Cardiac muscle cell (in vitro differentiated cells and primary cell): ENCODE measurements at places on chromosomes 16 and 17. TPM values are rescaled to one million over a fixed set of nuclear protein-coding genes. Genes with fewer than 3 reads are reported as not detected.

The MGAT5B gene
- 0.48 and 0.81 TPM in 2 replicates for total RNA-seq

The LRRC75A gene
- total RNA-seq = 23.1 and 31.3 TPM in 2 replicates

The ODAD4 gene
- total RNA-seq = 2.6 and 4.5 TPM in 2 replicates

The CD300C gene
- 0.07 and 0.12 TPM in 2 replicates for total RNA-seq

The ZNF319 gene
- 11.6 and 12.4 TPM in 2 replicates for total RNA-seq

The SMIM5 gene
- 0.11 and 0.89 TPM in 2 replicates for total RNA-seq

The TPSAB1 gene
- total RNA-seq = not detected in 2 replicates

DNA sequence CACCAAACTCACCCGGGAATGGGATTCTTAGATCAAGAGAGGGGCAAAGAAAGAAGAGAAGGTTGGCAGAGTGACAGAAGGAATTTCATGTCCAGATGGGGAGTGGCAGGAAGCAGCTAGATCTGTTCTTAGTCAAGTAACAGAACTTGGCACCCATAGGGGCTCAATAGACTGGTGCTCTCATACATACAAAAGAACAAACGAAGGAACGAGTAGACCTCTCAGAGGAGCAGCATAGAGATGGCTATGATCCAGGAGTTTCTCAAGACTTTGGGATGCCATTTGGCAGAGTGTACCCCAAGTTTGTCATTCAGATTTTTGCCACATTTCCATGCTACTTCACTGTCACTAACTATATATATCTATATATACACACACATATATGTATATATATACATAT is 47.9 kb downstream of the GINS3 start:
- H3K4me1 ChIP-seq = no peaks in the 10 kb centered on the region
- no peak overlapping the region for H3K4me3 ChIP-seq
- no peaks in the 10 kb centered on the region for H3K36me3 ChIP-seq
- no peaks in the 10 kb centered on the region for H3K27me3 ChIP-seq
- H3K27ac ChIP-seq = no peak overlapping the region

- DNase-seq = no peak
- no peaks in the 10 kb centered on the region for H3K27me3 ChIP-seq
- H3K27ac ChIP-seq = no peak overlapping the region
These were observed 5.4 kb downstream of the FASN start for GRCh38 chr17:82092628-82092994.

GRCh38 chr16:2816751-2817339 is at the start of gene PRSS21:
Gene PRSS21, plus strand, starts transcription at chr16:2817237. Its CDS starts 32 bp downstream, at chr16:2817269.
- no peaks in the 10 kb centered on the region for H3K4me1 ChIP-seq
- no peaks in the 10 kb centered on the region for H3K27me3 ChIP-seq
- no peaks in the 10 kb centered on the region for H3K36me3 ChIP-seq
- no peak within 1 kb of the TSS for H3K27ac ChIP-seq
- no peak within 1 kb of the TSS for H3K4me3 ChIP-seq

DNA sequence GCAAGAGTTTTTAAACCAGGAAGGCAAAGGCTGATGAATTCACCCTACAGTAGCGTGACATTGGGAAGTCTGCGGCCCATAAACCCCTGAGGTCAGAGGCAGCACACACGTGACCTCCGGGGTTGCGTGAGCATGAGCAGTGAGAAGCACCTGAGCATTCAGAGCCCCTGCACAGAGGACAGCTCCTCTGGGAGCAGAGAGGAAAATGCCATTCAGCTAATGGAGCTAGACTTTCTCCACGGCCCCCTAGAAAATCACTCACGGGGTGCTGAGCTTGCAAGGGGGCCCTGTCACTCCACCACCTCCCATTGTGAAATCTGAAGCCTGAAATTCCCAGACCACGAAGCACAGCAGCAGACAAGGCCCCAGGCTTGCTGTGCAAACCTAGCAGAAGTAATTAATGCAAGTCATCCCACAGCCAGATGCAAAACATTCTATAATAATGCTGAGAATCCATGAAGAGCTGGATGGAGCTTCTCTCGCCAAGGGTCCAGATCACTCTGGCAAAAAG is 114.9 kb upstream of the RCVRN start:
- H3K27ac ChIP-seq = no peak overlapping the region
- no peak overlapping the region for H3K4me3 ChIP-seq
- H3K36me3 ChIP-seq = no peaks in the 10 kb centered on the region
- DNase-seq = no peak

- DNase-seq = no peak
- H3K27ac ChIP-seq = peak overlapping the region; percentile 82
- H3K36me3 ChIP-seq = no peaks in the 10 kb centered on the region
- peaks cover 23% of the 10 kb centered on the region for H3K4me1 ChIP-seq
- no peak overlapping the region for H3K4me3 ChIP-seq
- no peaks in the 10 kb centered on the region for H3K27me3 ChIP-seq
These were observed 12.7 kb downstream of the NATD1 start for GRCh38 chr17:21240369-21241055.

DNA sequence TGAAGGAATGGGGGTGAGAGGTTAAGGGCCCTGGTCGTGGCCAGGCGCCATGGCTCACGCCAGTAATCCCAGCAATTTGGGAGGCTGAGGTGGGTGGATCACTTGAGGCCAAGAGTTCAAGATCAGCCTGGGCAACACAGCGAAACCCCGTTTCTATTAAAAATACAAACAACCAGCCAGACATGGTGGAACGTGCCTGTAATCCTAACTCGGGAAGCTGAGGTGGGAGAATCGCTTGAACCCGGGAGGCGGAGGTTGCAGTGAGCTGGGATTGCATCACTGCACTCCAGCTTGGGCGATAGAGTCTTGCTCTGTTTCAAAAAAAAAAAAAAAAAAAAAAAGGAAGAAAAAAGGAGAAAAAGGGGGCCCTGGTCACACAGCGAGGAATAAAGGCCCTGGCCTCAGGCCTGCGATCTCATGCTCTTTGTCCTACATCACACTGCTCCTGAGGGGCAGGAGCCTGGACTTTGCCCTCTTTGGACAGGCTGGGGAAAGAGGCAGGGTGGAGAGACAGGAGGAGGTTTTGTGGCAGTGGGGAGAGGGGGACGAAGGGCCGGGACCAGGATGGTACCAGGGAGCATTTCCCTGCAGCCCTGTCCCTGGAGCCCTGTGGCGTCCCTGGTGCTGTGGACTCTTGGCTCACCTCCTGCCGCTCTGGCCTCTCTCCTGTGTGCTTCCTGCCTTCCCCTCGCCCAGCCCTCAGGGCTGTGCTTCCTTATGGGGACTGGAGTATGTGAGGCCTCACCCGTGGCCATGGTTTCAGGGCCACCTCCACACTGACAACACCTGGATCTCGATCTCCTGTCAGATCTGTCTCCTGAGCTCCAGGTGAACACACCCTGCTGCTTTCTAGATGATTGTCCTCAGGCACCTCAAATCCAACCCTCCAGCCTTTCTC is 19.7 kb upstream of the SLC25A19 start:
- no peak overlapping the region for H3K4me3 ChIP-seq
- no peaks in the 10 kb centered on the region for H3K36me3 ChIP-seq
- no peak for DNase-seq
- H3K27me3 ChIP-seq = no peaks in the 10 kb centered on the region
- H3K4me1 ChIP-seq = no peaks in the 10 kb centered on the region
- H3K27ac ChIP-seq = no peak overlapping the region

DNA sequence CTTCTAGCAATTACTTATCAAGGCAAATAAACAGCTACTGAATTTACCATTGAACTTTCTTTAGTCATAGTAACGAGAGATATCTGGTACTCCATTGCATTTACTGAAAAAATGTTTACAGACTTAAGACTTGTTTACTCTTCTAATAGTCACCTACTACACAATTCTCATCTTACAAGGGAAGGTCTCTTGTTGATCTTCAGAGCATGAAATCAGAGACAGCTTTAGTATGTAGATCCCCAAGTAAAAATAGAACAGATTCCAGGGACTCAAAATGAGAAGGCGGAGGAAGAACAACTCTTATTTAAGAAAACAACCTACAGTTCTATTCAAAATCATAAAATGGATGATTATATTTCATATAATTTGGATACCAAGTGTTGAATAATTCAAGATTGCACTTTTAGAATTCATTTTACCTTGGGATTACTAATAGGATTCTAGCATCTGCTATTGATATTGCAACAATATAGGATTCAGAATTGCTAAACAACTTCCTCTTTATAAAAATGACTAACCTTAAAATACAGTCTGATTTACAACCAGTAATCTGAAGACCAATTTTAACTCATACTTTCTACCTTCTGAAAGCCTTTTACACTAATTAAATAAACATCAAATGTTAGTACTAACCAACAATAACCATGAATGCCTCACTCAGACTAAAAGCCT is 20.8 kb downstream of the UBE2G1 start:
- no peak overlapping the region for H3K4me3 ChIP-seq
- H3K4me1 ChIP-seq = peaks cover 53% of the 10 kb centered on the region
- H3K36me3 ChIP-seq = no peaks in the 10 kb centered on the region
- peak overlapping the region; percentile 75 for H3K27ac ChIP-seq
- no peaks in the 10 kb centered on the region for H3K27me3 ChIP-seq
- DNase-seq = no peak

- H3K27ac ChIP-seq = no peak overlapping the region
- H3K27me3 ChIP-seq = peaks cover 2% of the 10 kb centered on the region
- no peaks in the 10 kb centered on the region for H3K36me3 ChIP-seq
These were observed 2.3 kb downstream of the KRTAP1-5 start for GRCh38 chr17:41024697-41025096.

DNA sequence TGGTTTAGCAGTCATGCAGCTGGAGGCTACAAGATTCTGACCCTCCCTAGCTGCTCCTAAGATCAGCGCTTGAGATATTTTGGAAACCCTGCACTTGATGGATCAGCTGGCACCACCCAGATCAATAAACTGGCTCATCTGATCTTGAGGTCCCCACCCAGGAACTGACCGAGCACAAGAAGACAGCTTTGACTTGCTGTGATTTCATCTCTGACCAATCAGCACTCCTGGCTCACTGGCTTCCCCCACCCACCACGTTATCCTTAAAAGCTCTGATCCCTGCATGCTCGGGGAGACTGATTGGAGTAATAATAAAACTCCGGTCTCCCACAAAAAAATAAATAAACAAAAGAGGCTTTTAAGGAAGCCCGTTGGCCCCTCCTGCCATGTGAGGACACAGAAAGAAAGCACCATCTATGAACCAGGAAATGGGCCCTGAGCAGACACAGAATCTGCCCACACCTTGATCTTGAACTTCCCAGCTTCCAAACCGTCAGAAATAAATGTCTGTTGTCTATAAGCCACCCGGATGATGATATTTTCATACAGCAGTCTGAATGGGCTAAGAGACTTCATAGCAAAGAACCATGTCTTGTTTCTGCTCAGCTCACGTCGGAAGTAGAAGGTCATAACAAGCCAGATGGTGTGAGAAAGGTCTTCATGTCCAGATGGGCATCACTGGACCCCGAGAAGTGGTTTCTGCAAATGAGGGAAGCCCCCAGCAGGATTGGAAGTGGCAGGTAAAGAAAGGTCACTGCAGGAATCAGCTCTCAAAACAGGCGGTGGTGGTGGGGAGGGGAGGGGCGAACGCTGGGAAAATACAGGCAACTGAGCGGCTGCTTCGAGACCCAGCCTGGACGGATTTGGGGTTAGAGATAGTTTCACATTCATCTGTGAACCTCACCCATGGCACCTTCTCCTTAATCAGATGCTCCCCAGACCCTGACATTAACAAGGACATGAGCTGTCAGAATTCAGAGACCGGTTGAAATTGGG is 19.8 kb upstream of the RPH3AL start:
- H3K4me3 ChIP-seq = no peak overlapping the region
- DNase-seq = no peak
- no peaks in the 10 kb centered on the region for H3K36me3 ChIP-seq
- no peak overlapping the region for H3K27ac ChIP-seq

DNA sequence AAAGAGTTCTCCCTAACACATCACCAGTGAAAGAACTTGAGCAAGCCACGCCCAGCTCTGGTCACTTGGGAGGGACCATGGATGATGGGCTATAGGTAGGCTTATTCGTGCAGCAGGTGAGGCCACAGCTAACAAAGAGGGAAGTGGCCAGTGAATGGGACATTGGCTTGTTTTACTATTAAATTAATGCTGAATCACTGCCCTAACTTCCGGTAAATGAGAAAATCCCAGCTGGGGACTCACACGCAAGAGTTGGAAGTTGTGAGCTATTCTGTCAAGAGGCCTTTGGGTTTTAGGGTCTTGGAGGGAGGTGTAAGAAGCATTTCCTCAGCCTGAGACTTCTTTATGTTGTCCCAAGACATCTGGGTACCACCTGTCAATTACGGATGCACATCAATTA is 315.3 kb downstream of the XYLT1 start:
- no peak overlapping the region for H3K4me3 ChIP-seq
- H3K27ac ChIP-seq = no peak overlapping the region
- no peaks in the 10 kb centered on the region for H3K4me1 ChIP-seq
- no peak for DNase-seq

- no peak overlapping the region for H3K4me3 ChIP-seq
- peak overlapping the region; percentile 64 for H3K27ac ChIP-seq
- H3K36me3 ChIP-seq = no peaks in the 10 kb centered on the region
- no peaks in the 10 kb centered on the region for H3K4me1 ChIP-seq
These were observed 20.7 kb downstream of the TRAP1 start for GRCh38 chr16:3696425-3697218.

GRCh38 chr17:3276126-3276525 is 22.0 kb downstream of the OR3A1 start:
- no peak overlapping the region for H3K4me3 ChIP-seq
- no peak for DNase-seq
- no peaks in the 10 kb centered on the region for H3K36me3 ChIP-seq
- no peaks in the 10 kb centered on the region for H3K4me1 ChIP-seq
- no peak overlapping the region for H3K27ac ChIP-seq
- no peaks in the 10 kb centered on the region for H3K27me3 ChIP-seq

- no peaks in the 10 kb centered on the region for H3K4me1 ChIP-seq
- no peak overlapping the region for H3K4me3 ChIP-seq
- no peak for DNase-seq
- H3K27me3 ChIP-seq = no peaks in the 10 kb centered on the region
- H3K36me3 ChIP-seq = no peaks in the 10 kb centered on the region
These were observed 117.6 kb upstream of the ZNF750 start for GRCh38 chr17:82957469-82957795.

GRCh38 chr17:28675980-28676379 is 14.0 kb downstream of the SUPT6H start:
- H3K27me3 ChIP-seq = no peaks in the 10 kb centered on the region
- no peaks in the 10 kb centered on the region for H3K4me1 ChIP-seq
- H3K4me3 ChIP-seq = no peak overlapping the region
- peaks cover 89% of the 10 kb centered on the region for H3K36me3 ChIP-seq
- H3K27ac ChIP-seq = no peak overlapping the region
- DNase-seq = no peak

DNA sequence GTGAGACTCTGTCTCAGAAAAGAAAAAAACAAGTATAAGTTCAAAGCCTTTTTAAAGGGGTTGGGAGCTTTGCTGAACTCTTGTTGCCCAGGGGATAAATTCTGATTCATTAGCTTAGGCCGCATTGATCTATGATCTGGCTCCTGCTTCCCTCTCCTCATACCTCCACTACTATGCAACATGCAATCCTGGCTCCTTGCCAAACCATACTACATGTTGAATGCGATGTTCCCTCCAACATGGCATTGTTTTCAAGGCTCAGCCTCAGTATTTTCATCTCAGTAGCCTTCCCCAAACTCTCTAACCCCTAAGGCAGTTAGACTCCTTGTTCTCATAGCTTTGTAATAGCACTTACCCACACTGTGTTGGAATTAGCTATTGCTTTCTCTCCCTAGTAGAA is 6.2 kb downstream of the REXO5 start:
- peaks cover 4% of the 10 kb centered on the region for H3K36me3 ChIP-seq
- DNase-seq = no peak
- no peaks in the 10 kb centered on the region for H3K4me1 ChIP-seq
- H3K27me3 ChIP-seq = no peaks in the 10 kb centered on the region
- H3K27ac ChIP-seq = no peak overlapping the region

- no peak overlapping the region for H3K4me3 ChIP-seq
- no peaks in the 10 kb centered on the region for H3K4me1 ChIP-seq
- no peak overlapping the region for H3K27ac ChIP-seq
- H3K27me3 ChIP-seq = peaks cover 13% of the 10 kb centered on the region
These were observed 30.8 kb upstream of the CBLN1 start for GRCh38 chr16:49312389-49312985.

GRCh38 chr16:58009856-58010416 is 8.7 kb downstream of the USB1 start:
- H3K27ac ChIP-seq = peak overlapping the region; percentile 86
- peaks cover under 1% of the 10 kb centered on the region for H3K36me3 ChIP-seq
- H3K27me3 ChIP-seq = no peaks in the 10 kb centered on the region
- peak; percentile 36 for DNase-seq
